Astrocyte (in vitro differentiated cells and primary cell): ENCODE measurements at places on chromosomes 7 and 10. TPM values are rescaled to one million over a fixed set of nuclear protein-coding genes. Genes with fewer than 3 reads are reported as not detected.

GRCh38 chr10:12321641-12322040 is 27.7 kb upstream of the CAMK1D start:
- DNase-seq = no peak

Gene CARD11
- 6.6 and 9.5 TPM in 2 replicates for total RNA-seq

- DNase-seq = peak; percentile 57
Observed at GRCh38 chr7:66016131-66016461, 34.1 kb upstream of the GUSB start.

- DNase-seq = peak; percentile 97
Observed at GRCh38 chr10:33509231-33509831, 174.9 kb upstream of the NRP1 start.

DNA sequence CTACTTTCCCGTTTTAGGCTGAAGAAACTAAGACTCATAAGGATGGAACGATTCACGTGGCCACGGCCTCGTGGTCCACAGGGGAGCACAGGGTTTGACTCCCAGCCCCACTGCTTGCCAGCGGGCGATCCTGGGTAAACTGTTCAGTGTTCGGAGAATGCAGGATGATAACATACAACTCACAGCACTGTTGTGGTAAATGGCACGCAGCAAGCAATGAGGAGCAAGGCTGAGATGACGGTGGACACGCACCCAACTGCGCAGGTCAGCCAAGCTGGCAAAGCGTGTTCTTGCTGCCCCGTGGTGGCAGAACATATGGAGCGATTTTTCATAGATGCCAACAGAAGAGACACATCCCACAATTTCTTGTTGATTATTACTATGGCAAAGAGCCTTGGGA is 272.7 kb downstream of the DNAJB6 start:
- no peak for DNase-seq

Gene SRRT
- total RNA-seq = 112 and 118 TPM in 2 replicates

Gene KCNK18
- not detected in 2 replicates for total RNA-seq

Gene HOGA1
- total RNA-seq = 0.23 and 0.31 TPM in 2 replicates

Gene CALHM1
- not detected in 2 replicates for total RNA-seq

DNA sequence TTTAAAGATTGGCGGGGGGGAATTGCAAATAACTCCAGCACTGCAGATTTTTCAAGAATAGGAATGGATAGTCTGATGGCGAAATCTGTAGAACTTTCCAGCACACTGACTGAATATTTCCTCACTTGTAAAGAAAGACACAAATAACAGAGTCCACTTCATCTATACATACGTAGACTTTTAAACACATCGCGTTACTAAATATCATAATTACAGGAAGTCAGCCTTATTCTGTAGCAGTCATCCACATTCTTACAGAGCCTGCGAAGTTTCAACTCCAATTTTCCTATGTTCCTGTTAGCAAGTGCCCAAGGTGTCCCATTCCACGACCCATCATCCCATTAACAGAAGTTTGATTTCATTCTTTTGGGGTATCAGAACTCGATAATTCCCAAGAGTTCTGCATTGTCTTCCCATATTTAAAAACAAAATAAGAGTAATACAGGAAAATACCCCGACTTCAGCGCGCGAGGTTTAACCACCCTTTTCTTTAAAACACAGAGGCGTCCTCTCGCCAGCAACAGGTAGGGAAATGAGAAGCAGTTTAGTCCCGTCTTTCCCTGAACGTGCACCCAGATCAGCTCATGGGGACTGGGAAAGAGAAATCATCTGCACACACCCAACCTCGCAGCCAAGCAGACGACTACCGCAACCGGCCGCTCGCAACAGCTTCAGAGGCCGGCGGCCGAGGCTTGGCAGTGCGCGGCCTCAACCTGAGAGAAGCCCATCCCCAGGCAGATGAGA is 880 bp downstream of the HERC4 start:
- DNase-seq = no peak

DNA sequence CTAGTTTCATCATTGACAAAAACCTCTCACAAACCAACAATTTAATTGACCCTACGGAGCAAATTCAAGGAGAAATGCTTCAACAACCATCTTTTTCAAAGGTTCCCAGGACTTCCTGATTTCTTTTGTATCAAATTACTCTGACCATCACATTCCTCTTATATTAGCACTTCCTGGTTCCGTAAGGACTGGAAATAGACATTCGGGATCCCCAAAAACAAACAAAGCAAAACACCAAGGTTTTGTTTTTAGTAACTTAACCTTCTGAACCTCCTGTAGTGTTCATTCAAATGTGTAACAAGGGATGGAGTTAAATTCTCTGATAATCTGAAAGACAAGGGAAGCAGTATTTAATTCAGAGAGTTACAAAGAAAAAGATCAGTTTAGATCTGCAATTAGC is 387.6 kb upstream of the NRP1 start:
- DNase-seq = peak; percentile 39

Gene CCZ1
- total RNA-seq = 67.7 and 69.2 TPM in 2 replicates

GRCh38 chr7:2808891-2809665 is 35.0 kb downstream of the GNA12 start:
- DNase-seq = no peak

Gene GCK
- total RNA-seq = 0.24 TPM in 1 of 2 replicates, not detected in the other

Gene KLF14
- 0.07 TPM in 1 of 2 replicates, not detected in the other for total RNA-seq

- DNase-seq = no peak
Observed at GRCh38 chr7:103811290-103811689, 178.2 kb downstream of the RELN start.

DNA sequence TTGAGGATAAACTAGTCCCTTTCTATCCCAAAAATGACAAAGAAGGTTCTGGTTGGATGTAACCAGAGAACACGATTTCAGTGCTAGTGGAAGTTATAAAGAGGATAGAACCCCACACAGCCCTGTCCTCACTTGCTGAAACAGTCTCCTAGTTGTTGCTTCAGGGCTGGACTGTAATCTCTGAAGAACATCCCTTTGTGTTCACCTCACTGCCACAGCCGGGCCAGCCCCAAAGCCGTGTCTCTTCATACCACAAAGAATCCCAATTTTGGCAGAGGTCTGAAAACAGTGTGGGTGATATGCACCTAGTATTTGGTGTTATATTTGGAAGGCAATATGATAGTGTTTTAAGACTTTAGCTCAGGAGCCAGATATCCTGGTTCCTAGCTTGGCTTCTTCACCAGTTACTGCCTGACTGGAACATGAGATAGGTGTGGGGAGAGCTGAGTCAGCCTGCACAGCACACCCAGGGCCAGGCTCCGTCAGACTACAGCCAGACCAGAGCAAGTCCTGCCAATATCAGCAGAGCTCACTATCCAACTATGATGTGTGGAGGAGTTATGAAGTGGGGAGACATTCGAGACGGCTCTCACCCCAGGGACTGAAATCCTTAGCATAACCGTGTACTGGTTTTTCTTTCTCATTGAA is 21.2 kb downstream of the CYP3A4 start:
- peak; percentile 82 for DNase-seq
